ENCODE measurements at places on chromosomes 11 and 22.

DNA sequence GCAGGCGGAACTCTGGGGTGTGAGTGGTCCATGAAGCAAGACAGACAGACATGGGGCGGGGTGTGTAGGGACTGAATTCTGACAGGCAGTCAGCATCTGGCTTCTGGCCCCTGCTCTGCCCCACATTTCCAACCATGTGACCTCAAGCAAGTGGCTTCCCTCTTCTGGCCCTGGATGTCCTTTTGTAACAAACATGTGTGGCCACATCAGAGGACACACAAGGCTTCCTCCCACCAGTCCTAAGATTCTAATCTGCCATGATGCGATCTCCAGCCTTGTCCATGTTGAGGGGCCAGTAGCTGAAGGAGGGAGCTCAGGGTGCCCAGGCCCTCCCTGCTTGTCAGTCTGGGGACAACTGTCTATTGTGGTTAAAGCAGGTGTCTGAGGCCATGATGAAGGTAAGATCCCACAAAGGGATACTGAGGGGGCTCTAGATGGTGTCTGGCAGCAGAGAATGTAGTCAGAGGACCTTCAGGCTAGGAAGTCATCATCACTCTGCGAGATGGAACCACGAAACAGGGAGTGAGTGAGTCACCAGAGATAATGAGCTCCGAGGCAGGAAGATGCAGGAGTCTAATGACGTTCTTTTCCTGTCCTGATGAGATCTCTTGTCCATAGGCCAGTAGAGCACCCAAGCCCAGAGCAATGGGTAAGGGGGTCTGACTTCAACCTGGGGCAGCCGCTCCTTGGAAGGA lies 27.4 kb downstream of the DRD2 start:
- DNase-seq, result no peak

DNA sequence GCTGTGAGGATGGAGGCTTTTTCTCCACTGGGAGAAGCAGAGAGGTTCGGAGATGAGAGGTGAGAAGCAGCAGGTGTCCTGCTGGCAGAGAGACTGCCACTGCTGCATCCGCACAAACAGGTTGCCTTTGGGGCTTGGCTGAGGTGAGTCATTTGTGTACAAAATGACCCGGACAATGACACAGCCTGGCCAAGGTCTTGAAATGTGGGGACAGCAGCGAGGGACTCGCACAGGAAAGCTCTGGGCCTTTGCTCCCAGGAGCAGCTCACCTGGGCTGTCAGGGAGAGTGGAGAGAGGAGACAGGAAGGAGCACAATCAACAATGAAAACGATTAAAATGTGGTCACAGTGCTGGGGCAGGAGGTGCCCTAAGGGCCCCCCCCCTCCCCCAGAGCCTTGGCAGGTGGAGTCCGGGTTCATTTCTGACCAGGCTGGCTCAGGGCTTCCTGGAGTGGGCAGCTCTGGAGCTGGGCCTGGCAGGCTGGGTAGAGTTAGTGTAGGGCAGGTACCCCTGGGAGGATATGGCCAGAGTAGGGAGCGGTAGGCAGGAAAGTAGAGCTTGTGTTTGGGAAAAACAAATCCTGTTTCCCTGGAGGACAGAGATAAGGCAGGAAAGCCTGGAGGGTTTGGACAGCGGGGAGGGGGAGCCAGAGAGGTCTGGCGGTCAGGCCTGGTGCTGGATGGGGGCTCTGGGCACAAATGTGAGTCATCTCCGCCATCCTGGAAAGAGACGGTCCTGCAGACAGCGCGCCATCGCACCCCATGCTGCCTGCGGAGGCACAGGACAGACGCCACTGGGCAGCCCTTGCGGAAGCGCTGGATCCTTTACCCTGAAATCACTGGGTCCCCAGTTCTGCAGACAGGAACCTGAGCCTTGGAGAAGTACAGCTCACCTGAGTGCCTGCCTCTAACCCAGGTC lies 37.8 kb upstream of the CELSR1 start:
- DNase-seq, result no peak

DNA sequence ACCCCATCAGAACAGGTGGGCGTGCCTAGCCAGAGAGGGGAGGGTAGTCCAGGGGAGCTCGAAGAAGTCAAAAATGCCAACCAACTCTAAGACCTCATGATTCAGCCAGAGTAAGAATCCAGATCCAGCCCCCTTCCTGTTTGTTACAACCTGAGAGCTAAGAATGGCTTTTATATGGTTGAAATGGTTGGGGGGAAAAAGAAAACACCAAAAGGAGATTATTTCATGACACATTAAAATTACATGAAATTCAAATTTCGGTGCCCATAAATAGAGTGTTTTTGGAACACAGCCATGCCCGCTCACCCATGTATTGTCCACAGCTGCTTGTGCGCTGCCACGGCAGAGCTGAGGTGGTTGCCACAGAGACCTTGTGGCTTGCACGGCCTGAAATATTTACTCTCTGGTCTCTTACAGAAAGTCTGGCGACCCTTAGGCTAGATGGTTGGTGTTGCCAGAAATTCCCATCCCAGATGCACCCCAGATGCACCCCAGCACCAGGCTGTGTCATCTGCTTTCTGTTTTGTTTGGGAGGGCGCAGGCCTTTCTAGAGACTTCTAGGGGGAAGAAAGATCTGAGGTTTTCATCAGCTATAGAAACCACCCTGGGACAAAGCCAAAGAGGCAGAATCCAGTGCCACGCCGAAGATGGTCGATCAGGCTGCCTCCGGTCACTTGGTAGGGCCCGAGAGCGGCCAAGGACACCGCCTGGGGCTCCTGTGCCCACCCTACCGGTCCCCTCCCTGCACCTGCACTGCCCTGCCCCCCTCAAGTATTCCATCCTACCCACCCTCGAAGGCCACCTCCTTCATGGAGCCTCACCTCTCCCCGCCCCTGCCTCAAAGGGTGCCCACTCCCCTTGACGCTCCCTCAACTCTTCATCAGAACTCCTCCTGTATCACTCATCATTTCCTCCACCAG lies 80.2 kb downstream of the DSCAML1 start:
- no peak for DNase-seq

GRCh38 chr11:104005234-104005855 lies 31.1 kb upstream of the DDI1 start:
- no peak for DNase-seq

DNA sequence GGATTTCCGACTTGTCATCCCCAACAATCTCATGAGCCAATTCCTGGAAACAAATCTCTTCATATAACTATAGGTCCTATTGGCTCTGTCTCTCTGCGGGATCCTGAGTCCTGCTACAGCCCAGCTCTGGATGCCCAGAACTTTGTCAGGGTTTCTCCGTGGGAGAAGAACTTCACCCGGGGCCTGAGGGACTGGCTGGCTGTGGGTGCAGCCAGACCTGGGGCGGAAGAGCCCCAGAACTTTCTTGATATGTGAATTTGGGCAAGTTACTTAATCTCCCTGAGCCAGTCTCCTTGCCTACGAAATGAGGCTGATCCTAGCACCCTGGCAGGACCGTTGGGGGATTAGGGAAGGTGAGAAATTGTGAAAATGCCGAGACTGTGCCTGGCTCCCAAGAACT lies 6.6 kb upstream of the TRIM29 start:
- no peak for DNase-seq

DNA sequence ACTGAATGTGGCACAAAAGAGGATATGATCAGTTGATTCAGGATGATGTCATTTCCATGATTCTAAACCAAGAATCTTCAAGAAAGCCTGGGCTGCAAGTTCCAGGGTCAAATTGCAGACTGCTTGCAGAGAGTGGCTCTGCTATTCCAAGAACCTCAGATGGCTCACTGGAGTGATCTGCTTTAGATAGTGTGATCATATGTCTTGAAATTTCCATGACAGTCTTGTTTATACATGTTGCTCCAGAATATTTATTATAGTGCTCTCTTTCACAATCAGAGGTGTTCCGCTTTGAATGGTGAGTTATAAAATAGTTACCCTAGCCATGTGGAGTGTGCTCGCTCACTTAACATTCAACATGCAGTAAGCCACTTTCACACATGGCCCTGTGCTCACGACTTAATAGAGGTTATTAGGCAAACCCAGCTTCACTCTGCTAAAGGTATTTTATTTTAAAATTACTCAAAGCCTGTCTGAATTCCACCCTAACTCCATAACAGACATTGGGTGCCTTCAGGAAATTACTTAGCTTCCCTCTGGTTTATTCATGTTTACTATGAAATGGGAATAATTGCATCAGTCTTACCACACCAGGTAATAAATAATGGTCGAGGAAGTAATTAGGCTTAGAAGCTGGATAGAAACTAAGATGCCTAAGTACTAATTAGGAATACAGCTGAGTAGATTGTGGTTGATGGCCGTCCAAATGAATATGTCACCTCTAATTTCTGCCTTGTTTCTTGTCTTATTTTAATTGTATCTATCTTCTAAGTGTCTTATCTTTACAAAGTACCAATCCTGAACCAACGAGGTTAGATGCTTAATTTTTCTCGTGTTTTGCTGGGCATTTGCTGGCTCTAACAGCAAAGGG lies 187.9 kb downstream of the ETS1 start:
- DNase-seq, result no peak

DNA sequence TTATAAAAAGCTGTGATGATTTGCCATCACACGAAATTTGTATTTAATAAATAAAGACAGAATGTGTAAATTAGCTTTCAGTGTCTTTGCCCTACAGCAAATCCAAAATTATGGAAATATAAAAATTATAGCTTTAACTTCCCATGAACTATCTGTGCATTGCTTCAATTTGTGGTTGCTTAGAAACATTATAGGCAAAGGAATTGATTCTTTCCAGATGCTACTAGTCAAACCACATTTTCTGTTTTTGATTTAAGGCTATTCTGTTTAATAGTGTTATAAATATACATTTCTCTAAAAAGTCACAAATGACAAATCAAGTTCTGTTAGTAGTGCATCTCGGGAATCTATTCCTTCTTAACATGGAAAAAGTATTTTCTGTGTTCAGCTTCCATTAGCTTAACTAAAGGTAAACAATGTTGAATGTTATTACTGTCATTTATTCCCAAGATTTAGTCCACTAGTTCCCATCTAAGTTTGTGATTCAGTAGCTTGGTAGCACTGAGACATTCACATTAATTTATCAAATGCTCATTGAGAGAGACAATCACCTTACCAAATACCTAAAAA lies 1086.3 kb upstream of the CCDC90B start:
- DNase-seq, result no peak

DNA sequence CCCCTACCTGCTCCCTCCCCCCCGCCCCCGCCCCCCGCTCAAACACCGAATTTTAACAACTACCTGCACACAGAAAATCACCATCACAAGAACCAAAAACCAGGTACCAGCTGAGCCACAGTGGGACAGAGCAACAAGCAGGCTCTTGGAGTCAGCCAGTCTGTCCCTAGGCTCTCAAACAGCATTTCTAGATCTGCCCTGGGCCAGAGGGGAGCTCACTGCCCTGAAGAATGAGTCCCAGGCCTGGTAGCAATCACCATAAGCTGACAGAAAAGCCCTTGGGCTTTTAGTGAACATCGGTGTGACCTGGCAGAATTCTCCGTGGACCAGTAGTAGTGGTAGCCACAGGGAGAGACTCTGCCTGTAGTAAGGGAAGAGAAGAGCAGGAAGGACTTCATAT lies 58.3 kb downstream of the C11orf87 start:
- DNase-seq, result no peak

GRCh38 chr11:8312986-8313385 lies 49.3 kb upstream of the LMO1 start:
- no peak for DNase-seq
